ENCODE measurements at places on chromosomes 2 and 18.

GRCh38 chr2:68482296-68482820 lies 15.0 kb downstream of the APLF start:
- DNase-seq, result no peak

DNA sequence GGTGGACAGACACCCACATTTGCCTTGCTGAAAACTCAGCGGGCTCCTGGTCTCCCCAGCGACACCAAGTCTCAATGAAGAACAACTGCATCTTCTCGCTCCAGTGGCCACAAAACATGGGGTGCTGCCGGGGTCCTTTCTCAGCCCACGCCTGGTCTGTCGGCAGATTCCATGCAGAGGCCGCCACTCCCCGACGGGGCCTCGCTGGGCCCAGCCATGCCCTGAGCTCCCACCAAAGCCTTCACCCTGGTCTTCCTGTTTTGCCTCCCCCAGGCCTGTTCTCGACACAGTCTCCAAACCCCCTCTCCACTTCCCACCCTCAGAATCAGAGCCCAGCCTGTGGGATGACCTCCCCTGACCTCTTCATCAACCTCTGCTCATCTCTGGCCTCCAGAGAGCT lies 31.2 kb downstream of the DIPK1C start:
- no peak for DNase-seq

- DNase-seq, result no peak
Observed at GRCh38 chr2:118848381-118849225, 1.2 kb upstream of the EN1 start.

DNA sequence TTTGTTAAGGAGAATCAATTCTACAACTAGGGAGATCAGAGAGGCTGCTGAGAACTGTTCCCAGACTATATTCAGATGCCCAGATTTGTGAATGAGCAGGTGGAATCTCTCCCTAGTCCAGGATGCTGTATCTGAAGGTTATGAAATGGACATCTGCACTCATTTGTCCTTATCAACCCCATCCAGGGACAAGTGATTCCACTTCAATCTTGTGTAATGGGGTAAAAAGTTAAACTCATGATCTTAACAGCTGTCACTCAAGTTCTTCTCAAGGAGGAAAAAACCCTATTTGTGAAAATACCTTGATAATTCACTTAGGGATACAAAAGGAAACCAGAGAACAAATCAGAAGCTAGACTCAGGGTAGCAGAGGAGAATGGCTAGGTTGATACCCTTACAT lies 144.8 kb downstream of the PLCL1 start:
- no peak for DNase-seq

DNA sequence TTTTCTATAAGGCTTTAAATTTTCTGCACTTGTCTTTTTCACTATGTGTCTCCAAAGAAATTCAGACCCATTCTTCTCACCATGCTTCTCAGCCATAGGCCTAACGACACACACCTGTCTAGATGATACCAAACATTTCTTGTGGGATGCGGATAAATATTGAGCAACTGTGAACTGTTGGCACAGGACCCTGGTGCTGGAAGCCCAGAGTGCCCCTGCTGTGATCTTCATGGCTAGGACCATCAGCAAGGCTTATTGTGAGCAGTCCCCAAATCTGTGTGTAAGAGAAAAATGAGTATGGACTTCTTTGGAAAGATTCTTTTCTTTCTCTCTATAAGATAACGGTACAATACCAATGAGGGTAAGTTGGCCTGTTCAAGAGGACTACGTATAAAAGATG lies 54.1 kb upstream of the NCK2 start:
- DNase-seq, result no peak

GRCh38 chr2:10452312-10452711 lies 4.2 kb upstream of the ODC1 start:
- DNase-seq, result peak; percentile 72

GRCh38 chr2:11998626-11999378 lies 252.4 kb downstream of the LPIN1 start:
- no peak for DNase-seq

- DNase-seq, result no peak
Observed at GRCh38 chr2:199468561-199469513, 11.1 kb upstream of the SATB2 start.

- DNase-seq, result no peak
Observed at GRCh38 chr18:21996351-21996826, 173.0 kb upstream of the GATA6 start.

DNA sequence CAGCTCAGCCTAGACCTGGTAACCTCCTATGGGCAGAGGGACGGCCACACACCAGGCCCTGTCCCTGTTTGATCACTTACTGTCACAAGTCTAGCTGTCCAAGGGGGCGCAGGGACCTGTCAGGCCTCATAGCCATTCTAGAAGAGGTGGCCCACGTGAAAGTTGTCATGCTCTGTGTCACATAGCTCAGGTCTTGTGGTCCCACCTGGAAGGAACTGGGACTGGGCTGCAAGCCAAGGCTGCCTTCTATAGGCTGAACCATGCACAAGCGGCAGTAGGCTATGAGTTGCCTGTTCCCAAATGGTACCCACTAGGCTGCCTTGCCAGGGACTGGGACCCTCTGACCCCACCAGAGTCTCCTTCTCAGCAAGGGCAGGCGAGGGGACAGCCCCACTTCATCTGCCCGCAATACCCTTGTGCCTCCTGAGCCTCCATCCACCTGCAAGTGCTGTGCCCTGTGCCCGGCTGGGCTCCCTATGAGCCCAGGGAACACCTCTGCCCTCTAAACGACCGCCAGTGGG lies 177.5 kb downstream of the ANAPC1 start:
- no peak for DNase-seq

DNA sequence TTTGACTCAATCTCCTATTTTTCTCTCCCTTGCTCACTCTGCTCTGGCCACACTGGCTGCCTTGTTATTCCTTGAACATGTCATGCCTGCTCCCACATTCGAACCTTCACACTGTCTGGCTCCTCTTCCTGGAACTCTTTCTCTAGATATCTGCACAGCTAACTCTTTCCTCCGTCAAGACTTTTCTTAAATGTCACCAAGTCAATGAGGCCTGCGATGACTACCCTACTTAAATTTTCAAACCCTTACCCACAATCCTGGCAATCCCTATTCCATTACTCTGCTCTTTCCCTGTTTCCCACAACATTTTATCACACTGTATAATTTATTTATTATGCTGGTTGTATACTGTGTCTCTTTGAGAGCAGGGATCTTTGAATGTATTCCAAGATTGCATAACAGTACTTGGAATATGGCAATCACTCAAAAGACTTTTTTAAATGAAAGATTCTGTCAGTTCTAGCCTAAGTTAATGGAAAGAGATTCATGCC lies 206.2 kb downstream of the SRBD1 start:
- no peak for DNase-seq

DNA sequence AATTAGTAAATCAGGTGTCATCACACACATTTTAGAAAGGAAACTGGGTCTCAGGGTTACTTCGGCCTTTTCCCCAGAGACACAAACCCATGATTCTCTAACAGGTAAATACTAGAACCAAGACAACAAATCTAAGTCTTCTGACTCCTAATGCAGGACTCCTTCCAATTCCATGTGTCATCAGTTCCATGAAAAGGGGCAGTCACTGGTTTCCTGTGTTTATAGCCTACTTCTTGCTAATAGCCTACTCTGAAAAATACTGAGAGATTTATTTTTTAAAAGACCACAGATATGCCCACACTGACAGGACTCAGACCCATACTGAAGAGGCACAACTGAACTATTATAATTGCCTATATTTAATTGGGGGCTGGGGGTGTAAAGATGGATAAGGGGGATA lies 33.0 kb downstream of the RAB1A start:
- DNase-seq, result no peak

- no peak for DNase-seq
Observed at GRCh38 chr18:55786651-55787272, 198.8 kb upstream of the TCF4 start.

DNA sequence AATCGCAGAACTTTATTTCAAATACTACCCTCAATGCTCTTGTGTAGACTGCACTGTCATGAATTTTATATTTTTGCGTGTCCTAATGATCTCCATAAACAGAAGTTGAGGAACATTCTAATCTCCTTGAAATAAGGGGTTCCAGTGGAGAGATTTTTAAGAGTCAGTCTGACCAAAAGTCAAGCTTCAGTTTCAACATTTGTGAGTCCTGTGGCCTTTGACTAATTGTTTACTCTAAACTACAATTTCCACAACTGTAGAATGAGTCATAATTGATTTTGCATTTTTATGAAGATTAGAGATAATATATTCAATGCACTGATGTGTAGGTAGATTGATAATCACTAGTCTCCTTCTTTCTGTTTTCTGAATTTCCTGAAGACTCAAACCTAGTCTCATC lies 720.3 kb upstream of the ID2 start:
- no peak for DNase-seq

DNA sequence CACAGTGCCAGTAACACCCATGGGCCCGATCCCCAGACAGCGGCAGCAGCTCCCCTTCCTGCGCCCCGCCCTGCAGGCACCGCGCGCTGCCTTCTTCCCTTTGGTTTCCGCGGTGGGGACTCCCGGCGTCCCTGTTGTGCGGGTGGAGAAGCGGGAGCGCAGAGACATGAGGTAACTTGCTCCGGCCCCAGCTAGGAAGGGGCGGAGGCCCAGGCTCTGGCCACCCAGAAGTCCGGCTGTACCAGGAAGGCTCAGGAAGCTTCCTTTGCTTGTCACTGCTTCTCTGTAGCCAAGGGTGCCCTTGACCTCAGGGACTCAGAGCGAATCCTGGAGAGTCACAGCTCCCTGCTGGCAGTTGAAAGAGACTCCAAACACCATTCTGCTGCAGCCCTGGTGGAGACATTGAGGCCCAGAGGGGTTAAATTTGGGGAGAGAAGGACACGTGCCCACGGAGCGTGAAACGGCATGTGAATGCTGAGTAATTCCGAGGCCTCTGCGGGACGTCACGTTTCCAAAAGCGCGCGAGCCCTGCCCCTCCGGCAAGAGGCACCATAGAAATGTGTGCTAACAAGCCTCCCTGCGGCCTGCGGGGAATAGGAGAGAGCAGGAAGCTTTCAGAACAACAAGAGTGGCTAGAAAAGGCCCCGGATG lies 6.7 kb upstream of the ADCY3 start:
- peak; percentile 57 for DNase-seq

DNA sequence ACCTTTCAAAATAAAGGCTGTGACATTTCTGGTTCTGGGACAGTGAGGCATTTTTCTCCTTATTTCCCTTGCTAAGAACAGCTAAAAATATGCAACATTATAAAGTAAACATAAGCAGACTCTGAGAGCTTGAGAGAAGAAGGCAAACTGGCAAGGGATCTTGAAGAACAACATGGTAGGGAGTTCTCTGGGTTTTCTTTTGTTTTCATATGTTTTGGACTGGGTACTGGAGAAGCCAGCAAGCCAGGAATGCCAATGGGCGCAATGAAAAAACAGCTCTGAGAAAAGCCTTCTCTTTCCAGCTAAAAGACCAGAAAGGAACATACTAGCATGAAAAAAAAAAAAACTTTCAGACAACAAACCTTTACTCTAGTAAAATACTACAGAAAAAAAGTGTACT lies 351.4 kb upstream of the HS6ST1 start:
- no peak for DNase-seq

GRCh38 chr2:221060376-221060775 lies 511.7 kb downstream of the EPHA4 start:
- no peak for DNase-seq

GRCh38 chr18:22486667-22487066 lies 69.0 kb upstream of the CTAGE1 start:
- no peak for DNase-seq

GRCh38 chr2:217386041-217386440 lies 526.2 kb upstream of the TNP1 start:
- no peak for DNase-seq
